ENCODE measurements at places on chromosomes 6 and 20.

GRCh38 chr6:165200178-165200577 lies 109.2 kb downstream of the C6orf118 start:
- no peak for DNase-seq

GRCh38 chr6:6766230-6766905 lies 177.8 kb downstream of the LY86 start:
- DNase-seq = no peak

GRCh38 chr6:23244300-23244699 lies 674.9 kb downstream of the HDGFL1 start:
- no peak for DNase-seq

DNA sequence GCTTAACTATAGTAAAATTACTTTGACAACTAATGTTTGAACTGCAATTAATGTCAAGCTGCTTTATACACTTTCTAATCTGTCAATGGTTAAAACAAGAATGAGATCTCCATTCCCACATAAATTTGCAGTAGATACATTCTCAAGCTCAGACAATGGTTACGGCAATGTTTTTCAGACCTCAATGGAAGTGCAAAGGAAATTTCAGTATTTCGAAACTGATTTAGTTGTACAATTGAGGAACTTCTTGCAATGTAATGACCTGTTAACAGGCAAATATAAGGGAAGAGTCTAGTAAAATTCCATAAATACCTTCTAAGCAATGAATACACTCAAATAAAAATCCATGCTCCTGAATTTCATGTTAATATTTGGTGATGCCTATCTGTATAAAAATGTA lies 94.7 kb downstream of the ADTRP start:
- no peak for DNase-seq

GRCh38 chr20:23632711-23633573 lies 4.8 kb downstream of the CST3 start:
- no peak for DNase-seq

DNA sequence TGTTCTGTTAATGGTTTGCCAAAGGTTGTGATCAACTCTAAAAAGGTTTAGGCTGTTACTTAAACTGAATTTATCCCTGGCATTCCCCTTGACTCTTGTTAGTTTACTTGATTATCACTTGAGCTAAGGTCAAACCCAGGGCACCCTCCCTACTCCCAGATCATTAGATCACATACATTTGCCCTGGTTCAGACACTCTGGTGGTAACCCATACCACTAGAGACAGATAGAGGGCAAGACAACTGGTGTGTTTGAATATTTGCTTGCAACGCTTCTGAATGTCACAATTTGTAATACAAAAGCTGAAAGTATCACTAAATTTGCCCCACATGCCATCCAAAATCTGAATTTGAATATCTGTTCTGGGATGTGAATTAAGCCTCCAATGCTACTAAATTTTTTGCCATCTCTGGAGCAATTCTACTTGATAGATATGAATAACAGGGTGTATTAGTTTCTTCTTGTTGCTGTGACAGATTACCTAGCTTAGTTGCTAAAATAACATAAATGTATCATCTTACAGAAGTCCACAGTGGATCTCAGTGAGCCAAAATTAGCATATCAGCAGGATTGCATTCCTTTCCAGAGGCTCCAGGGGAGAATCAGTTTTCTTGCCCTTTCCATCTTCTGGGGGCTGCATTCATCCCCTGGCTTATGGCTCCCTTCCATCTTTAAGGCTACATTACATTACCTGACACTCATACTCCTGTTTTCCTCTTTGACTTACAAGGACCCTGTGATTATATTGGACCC lies 45.4 kb downstream of the FIG4 start:
- no peak for DNase-seq

- DNase-seq = no peak
Measured at GRCh38 chr6:122803171-122803661, 14.2 kb downstream of the SMPDL3A start.

- peak; percentile 64 for DNase-seq
Measured at GRCh38 chr6:158706369-158706982, 56.6 kb downstream of the SYTL3 start.

DNA sequence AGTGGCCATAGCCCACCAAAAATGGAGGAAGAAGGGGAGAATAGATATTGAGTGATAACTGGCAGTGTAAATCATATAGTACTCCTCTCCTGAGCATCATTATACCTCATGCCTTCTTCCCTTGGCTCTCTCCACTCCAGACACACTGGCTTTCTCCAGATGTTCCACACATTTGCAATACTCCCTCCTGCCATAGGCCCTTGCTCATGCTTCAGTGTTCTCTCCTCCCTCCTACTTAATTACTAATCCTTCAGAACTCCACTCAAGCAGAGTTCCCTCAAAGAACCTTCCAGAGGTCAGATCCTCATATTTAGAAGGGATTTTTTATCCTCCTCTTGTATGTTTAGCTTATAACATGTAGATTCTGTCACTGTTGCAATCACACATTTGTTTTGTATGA lies 279.5 kb upstream of the SUPT3H start:
- DNase-seq = no peak

GRCh38 chr20:9374480-9374879 lies 139.9 kb upstream of the LAMP5 start:
- DNase-seq = no peak

GRCh38 chr6:166572370-166573261 lies 13.9 kb downstream of the RAMACL start:
- DNase-seq = peak; percentile 96

GRCh38 chr20:48618631-48619030 lies 209.2 kb downstream of the PREX1 start:
- DNase-seq = no peak

- DNase-seq = peak; percentile 37
Measured at GRCh38 chr6:53556986-53557715, 12.2 kb upstream of the GCLC start.

DNA sequence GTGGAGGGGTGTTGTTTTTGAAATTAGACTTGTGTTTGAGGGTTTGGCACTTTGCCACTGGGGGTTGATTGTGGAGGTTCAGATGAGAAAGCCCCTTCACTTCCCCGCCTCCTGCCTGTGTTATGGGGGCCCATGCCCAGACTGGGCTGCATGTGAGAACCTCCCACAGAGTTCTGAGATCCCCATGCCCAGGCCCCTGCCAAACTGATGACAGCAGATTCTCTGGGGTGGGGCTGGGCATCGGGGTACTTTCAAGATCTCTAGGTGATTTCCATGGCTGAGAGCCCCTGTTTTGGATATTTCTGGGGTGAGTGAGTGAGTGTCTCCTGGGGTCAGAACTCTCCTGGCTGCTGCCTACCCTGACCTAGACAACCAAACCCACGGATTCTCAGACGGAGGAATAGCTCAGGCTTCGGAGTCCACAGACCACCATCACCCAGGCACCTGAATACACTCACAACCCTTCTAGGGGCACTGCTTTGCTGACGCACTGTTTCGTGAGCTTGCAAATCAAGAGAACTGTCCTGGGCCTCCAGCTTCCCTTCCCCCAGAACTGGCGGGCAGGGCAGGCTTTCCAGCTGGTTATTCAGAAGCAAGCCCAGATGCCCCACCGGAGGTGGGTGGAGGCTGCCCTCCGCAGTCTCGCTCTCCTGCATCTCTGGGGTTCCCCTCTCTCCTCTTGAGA lies 6.3 kb downstream of the BCAS1 start:
- no peak for DNase-seq

GRCh38 chr20:53739799-53740785 lies 146.5 kb upstream of the ZNF217 start:
- no peak for DNase-seq

DNA sequence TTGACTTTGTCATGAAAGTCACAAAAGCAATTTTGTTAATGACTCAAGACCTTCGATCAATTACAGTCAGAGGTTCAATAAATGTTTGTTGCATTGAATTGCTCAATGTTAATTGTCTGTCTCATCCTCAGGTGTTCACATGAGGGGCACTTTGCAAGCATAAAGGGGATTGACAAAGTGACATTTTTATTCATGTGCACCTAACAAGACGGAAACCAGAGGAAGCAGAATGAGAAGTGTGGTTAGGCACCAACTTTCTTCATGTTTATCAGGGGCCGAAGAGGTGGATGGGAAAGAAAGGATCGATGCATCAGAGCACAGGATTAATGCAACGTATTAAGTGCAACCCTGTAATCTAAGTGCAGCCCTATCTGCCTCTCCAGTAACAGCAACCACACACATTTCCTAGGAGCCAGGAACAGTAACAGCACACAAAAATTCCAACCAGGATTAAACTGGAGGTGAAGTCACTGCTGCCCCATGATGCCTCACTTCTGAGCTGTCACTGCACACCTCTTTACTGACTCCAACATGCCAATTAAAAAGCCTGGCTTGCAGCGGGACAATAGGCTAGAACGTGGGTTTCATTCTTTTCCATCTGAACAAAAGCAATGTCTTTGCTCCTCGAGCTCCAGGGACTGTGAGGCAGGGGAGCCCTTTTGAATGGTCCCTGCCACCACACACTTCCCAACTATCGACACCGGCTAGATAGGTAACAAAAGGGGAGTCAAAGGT lies 262.7 kb downstream of the CD83 start:
- no peak for DNase-seq

GRCh38 chr6:109821428-109821827 lies 130.3 kb downstream of the FIG4 start:
- no peak for DNase-seq

DNA sequence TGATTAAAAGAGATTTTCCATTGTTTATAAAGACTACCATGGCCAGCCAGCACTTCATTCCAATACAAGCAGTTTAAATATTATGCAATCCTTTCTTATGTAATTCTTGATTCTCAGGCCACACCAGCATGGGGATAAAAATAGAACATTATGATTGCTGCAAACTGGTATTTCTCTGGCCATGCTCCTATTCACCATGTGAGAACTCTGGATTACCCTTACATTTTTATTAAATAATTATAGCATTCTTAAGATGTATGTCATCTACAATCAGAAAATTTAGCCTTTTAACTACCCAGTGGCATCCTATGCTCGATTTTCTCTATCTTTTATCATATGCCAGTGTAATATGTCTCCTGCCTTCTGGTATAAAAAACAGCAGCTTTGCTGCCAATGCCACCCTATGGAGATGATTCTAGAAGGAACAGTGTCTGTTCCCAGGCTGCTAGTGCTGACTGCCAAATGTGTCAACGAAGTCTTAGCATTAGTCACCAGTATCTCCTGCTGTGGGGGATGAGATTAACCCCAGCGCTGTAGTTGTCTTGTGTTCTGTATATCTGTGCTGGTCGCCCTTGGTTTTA lies 501.4 kb downstream of the BCKDHB start:
- no peak for DNase-seq

DNA sequence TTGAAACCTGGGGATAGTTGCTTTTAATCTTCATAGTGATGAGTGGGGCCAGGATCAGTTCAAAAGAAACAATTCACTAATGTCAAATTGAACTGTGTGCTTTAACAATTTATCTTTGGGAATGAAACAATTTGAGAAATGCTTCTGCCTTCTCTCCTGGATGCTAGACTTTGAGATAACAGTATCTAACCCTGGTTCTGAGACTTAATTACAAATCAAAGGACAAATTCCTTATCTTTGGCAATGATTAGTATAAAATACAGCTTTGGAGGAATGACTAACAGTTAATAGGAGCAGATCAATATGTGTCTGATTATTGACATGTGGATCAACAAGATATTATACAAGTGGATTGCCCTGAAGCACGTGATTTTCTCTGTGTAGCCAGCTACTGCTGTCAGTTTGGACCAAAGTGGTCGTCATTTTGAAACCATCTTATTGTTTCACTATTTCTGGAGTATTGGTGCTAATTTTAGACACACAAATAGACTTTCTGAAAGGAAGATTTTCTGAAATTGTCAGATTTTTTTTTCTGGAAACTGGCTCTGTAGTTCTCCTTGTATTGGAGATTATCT lies 6.2 kb upstream of the FLRT3 start:
- no peak for DNase-seq

- DNase-seq = no peak
Measured at GRCh38 chr6:107550241-107550840, 60.4 kb downstream of the SOBP start.

- DNase-seq = peak; percentile 19
Measured at GRCh38 chr6:154995254-154996015, at the start of gene TIAM2. Gene TIAM2, plus strand, starts transcription at chr6:154995315. Its CDS starts 133,909 bp downstream, at chr6:155129224.

- DNase-seq = no peak
Measured at GRCh38 chr6:97136626-97137358, 146.2 kb downstream of the MMS22L start.

DNA sequence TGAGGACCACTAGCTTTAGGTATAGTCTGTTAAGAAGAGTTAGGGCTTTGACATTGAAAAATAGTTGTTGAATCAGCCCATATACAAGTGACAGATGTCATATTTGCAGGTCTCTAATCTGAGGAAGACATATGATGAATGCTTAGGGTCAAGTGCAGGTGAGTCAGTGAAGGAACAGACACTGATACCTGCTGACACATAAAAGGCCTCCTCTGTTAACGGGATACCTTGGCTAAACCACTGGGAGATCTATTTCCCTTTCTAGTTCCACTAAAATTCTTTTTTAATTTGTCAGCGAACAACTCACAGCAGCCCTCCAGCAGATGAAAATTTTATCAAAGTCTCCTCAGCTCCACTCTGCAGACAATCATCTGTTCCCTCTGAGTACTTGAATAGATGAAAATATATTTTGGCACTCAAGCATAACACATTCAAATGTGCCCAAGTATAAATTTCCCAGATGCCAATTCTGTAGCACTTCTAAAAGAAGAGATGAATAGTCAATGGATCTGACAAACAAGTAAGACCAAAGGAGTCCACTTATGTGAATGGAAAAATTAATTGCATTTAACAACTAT lies 154.0 kb downstream of the KIF16B start:
- peak; percentile 39 for DNase-seq

GRCh38 chr6:16868968-16869367 lies 107.7 kb upstream of the ATXN1 start:
- DNase-seq = no peak

- no peak for DNase-seq
Measured at GRCh38 chr6:20302702-20303251, 90.5 kb upstream of the MBOAT1 start.

DNA sequence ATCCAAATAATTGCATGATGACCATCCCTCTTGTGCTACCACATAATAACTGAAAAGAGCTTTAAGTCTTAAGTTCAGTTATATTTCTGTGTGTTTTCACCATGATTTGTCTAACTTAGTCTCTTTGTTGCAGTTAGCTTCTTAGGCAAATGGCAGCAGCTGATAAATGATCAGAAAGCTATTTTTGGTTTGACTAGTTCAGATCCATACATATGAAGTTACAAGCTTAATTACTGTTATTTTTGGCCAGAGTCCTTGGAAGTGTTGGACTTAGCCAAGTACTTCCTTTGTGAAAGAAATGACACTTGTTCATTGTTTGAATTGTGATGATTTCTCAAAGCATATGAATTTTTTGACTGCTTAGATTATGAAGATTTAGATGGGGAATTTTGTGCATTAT lies 54.2 kb downstream of the HIVEP1 start:
- DNase-seq = no peak
